Stimulated activated CD8-positive, alpha-beta memory T cell treated with anti-CD3 and anti-CD28 coated beads, Interleukin-15, amount 100 ng/mL, for 24 hours (primary cell): ENCODE measurements at places on chromosomes 2 and 18.

DNA sequence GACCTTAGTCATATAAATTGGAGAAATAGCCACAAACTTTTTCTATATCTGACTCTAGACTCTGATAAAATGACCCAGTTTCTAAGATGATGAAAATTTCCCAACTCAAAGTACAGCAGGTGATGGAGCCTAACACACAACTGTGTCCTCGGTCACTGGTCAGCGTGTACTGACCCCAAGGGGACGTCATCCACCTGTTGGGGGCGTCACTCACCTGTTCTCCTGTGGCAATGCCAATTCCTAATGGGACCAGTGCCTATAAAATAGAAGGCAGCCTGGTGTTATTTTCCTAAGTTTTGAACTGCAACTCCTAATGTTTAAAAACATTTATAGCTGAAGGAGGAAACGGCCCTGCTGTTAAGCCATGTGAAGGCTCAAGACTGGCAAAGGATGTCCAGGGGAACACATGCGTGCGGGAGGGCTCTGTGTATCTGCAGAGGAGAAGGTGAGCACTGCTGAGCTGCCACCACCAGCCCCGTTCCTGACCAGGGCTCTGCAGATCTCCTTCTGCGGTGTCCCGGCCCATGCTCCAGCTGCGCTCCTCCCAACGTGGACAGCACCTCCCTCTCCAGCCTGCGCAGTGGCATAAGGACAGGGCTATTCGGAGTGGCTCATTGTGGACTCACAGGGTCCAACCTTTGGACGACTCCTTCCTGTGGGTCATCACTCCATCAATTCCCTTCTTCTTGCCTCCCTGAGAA lies 21.2 kb downstream of the TYMS start:
- DNase-seq, result no peak

GRCh38 chr18:48002933-48003365 lies 72.5 kb upstream of the SMAD2 start:
- no peak for DNase-seq

GRCh38 chr18:76688724-76689472 lies 133.5 kb upstream of the ZNF236 start:
- DNase-seq, result no peak

GRCh38 chr18:45335282-45336043 lies 279.8 kb upstream of the SLC14A2 start:
- no peak for DNase-seq

- peak; percentile 33 for DNase-seq
Measured at GRCh38 chr2:217886720-217887309, 116.0 kb downstream of the TNS1 start.

DNA sequence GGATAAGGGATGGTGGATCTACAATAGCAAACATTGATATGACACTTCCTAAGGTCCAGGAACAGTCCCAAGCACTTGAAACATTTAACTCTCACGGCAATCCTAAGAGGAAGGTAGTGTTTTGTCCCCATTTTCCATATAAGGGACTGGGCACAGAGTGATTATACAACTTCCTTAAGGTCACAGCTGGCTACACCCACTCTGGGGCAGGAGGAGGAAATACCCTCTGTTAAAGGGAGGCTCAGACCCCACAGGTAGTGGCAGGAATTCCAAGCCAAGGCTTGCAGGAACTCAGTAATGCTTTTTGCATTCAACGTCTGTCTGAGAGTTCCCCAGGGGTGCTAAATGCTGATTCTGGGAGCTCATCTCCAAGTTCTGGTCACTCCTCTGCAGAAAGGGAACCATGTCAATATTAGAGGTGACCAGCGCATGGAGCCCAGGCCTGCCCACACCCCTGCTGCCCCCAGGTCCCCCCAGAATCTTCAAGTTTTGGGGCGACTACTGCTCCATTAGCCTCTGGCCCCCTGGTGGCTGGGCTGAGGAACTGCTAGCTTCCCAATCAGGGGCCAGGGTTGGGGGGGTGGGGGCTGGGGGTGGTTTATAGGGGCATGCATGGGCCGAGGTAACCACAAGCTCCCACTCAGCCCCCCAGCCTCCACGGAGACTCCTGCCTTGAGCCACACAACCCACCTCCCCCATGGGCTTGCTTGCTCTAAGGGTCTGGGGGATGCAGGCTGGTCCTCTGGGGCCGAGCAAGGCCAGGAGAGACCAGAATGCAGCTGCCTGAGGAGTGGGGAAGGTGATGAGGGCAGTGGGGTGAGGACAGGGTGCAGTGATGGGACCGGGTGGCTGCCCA lies 11.1 kb downstream of the OBSL1 start:
- DNase-seq, result no peak

DNA sequence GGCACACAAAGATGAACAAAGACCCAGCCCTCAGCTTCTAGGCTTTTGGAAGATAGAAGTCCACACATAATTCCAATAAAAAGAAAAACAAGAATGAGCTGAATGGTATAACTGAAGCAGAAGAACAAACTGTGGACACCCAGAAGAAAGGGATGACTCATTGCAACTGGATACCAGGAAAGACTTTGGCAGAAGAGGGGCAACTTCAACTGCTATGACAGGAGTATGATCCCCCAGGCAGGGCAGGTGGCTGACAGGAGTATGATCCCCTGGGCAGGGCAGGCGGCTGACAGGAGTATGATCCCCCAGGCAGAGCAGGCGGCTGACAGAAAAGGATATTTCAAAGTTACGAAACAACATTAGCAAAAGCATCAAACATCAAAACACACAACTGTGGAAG lies 21.6 kb downstream of the PID1 start:
- DNase-seq, result no peak

- no peak for DNase-seq
Measured at GRCh38 chr2:100919316-100919715, 82.8 kb upstream of the RPL31 start.

- no peak for DNase-seq
Measured at GRCh38 chr18:6569813-6570212, 155.1 kb upstream of the L3MBTL4 start.
